ENCODE measurements at places on chromosomes 6 and 20.

DNA sequence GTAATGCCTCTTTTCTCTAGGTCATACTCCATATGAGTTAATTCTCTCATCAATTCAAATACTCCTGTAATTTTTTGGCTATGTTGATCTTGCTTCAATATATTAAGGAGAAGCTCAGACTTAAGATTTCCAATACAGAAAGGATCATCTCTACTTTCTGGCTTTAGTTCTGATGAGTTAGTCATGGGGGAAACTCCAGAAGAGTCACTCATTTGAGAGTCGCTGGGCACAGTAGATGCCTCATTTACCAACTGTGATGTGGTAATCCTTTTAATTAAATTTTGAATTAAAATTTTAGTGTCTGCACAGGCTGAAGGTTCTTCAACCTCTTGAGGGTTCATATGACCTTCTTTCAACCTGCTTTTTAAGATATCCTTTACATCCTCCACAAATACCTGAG, 38.5 kb downstream of the DST start:
- no peaks in the 10 kb centered on the region for H3K4me1 ChIP-seq
- peaks cover 94% of the 10 kb centered on the region for H3K36me3 ChIP-seq
- DNase-seq, result no peak
- H3K27me3 ChIP-seq, result no peaks in the 10 kb centered on the region
- H3K27ac ChIP-seq, result no peak overlapping the region
- no peak overlapping the region for H3K4me3 ChIP-seq

- H3K4me3 ChIP-seq, result no peak overlapping the region
- H3K36me3 ChIP-seq, result no peaks in the 10 kb centered on the region
- H3K4me1 ChIP-seq, result no peaks in the 10 kb centered on the region
- H3K27me3 ChIP-seq, result no peaks in the 10 kb centered on the region
- no peak for DNase-seq
Observed at GRCh38 chr6:136404627-136405419, 115.2 kb upstream of the BCLAF1 start.

DNA sequence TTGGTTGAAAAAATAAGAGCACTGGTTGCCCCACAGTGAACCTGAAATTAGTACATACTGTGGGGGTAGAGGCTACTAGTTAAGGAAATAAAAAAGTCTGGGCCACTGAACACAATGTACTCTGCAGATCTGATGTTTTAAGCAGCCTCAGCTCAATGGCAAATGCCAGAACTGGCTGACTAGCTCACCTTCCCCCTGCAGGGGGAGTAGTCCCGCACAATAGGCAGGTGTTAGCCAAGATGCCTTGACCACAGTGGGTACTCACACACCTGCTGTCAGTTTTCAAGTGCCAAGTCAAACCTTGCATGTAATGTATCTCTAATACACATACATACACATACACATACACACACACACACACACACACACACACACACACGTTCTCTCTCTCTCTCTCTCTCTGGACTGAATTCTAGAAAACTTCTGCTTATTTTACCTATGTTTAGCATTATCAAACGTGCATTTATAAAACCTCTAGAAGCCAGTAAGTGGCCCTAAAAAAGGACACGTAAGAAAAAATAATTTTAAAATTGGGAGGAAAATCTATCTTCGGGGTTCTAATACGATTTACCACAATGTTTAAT, 36.1 kb downstream of the GMDS start:
- no peaks in the 10 kb centered on the region for H3K36me3 ChIP-seq
- DNase-seq, result no peak
- no peak overlapping the region for H3K27ac ChIP-seq
- H3K27me3 ChIP-seq, result peaks cover 2% of the 10 kb centered on the region

DNA sequence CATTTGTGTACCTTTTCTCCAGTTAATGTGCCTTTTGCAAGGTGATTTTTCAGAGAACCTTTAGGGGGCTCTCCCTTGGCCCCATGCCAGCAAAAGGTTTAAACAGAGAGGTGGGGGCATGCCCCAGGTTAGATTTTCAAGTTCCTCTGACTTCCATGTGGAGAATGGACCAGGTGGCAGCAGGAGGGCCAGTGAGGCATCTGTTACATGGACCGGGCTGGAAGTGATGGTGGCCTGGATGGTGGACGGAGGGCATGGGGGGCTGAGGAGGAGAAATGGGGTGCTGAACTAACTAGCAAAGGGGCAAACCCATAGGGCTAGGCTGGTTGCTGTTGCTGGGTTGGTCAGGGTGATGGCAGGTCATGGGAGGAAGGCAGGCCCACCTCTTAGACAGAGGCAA, 20.7 kb upstream of the BPI start:
- H3K36me3 ChIP-seq, result no peaks in the 10 kb centered on the region
- H3K4me3 ChIP-seq, result no peak overlapping the region
- H3K27ac ChIP-seq, result no peak overlapping the region
- H3K27me3 ChIP-seq, result no peaks in the 10 kb centered on the region

- no peaks in the 10 kb centered on the region for H3K27me3 ChIP-seq
Observed at GRCh38 chr6:125789576-125790357, 993 bp upstream of the NCOA7 start.
